ENCODE measurements at places on chromosomes 1 and 21.

- DNase-seq: no peak
These were observed 56.4 kb downstream of the SLC45A1 start for GRCh38 chr1:8374356-8374755.

- DNase-seq: no peak
These were observed 209.2 kb downstream of the MATN1 start for GRCh38 chr1:30514137-30514654.

- peak; percentile 66 for DNase-seq
These were observed at the start of gene BRINP2 for GRCh38 chr1:177170756-177171535. BRINP2 (plus strand) TSS chr1:177170958; CDS start chr1:177229877, 58,919 bp downstream.

- no peak for DNase-seq
These were observed 142.3 kb upstream of the TMPRSS15 start for GRCh38 chr21:18545908-18546307.
